Ureter (tissue), 1 donor: ENCODE measurements at places on chromosomes 7 and 10.

GRCh38 chr7:140033779-140034363 is 28.9 kb downstream of the PARP12 start:
- no peak for DNase-seq

DNA sequence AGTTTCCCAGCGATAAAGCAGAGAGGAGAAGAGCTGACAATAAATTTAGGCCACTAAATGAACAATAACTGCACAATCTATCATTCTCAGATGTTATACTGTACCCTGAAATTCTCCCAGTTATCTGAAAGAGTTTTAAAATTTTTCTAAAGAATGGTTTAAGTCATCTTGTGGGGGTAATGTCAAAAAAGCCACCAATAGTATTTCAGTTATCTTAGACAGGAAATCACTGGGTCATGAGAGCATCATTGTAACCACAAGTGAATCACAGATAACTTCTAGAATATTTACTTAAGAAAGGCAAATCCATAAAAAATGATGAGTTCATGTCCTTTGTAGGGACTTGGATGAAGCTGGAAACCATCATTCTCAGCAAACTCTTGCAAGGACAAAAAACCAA is 147.1 kb downstream of the DNAJB9 start:
- DNase-seq = no peak

- no peak for DNase-seq
These were observed 334.1 kb upstream of the C7orf33 start for GRCh38 chr7:148256433-148256832.

- DNase-seq = no peak
These were observed 44.0 kb upstream of the ANKRD1 start for GRCh38 chr10:90964781-90965465.

GRCh38 chr7:54878339-54878738 is 119.3 kb upstream of the SEC61G start:
- no peak for DNase-seq

- DNase-seq = no peak
These were observed 219.3 kb upstream of the MKLN1 start for GRCh38 chr7:131108212-131108940.

- DNase-seq = no peak
These were observed 37.2 kb upstream of the BTBD16 start for GRCh38 chr10:122233857-122234348.
